ENCODE measurements at places on chromosomes 6 and 20. TPM values are rescaled to one million over a fixed set of nuclear protein-coding genes. Genes with fewer than 3 reads are reported as not detected.

DNA sequence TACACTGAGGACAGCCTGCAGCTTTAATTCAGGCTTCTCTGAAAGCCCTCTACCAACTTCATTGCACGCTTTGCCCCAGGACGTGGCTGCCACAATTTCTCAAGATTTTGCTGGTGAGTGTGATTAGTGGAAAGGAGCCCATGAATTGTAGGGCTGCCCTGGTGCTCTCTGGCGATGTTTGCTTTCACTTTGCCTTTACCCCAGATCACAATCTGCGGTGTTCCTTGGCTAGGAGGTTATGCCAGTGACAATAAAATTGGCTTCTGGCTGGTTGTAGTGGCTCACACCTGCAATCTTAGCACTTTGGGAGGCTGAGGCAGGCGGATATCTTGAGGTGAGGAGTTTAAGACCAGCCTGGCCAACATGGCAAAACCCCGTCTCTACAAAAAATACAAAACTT is 139.3 kb downstream of the FOXC1 start:
- DNase-seq: no peak

DNA sequence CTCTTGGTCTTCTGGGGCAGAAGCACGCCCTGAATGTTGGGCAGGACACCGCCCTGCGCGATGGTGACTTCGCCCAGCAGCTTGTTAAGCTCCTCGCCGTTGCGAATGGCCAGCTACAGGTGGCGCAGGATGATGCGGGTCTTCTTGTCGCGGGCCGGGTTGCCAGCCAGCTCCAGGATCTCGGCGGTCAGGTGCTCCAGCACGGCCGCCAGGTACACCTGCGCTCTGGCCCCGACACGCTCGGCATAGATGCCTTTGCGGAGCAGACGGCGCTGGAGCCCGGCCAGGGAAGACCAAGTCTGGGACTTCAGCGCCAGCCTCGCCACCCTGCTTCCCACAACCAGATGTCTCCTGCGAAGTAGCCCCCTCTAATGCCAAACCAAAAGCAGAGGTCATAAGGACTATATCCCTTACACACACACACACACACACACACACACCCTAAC is 8.0 kb upstream of the SLC17A3 start:
- DNase-seq: no peak

The RXRB gene
- total RNA-seq: 30.6 TPM

The RNF144B gene
- total RNA-seq: 25.3 TPM

The C20orf144 gene
- total RNA-seq: 0.14 TPM

Data from prostate gland (tissue), 2 donors.